Muscle of leg (tissue), 16 donors: ENCODE measurements at places on chromosomes 7 and 10. TPM values are rescaled to one million over a fixed set of nuclear protein-coding genes. Genes with fewer than 3 reads are reported as not detected.

COL1A2 gene
- 5,114 TPM for total RNA-seq

CHRM2 gene
- 0.18 TPM for total RNA-seq

REPIN1 gene
- 39.5 TPM for total RNA-seq

PAX4 gene
- not detected for total RNA-seq
